ENCODE measurements at places on chromosomes 12 and 14.

DNA sequence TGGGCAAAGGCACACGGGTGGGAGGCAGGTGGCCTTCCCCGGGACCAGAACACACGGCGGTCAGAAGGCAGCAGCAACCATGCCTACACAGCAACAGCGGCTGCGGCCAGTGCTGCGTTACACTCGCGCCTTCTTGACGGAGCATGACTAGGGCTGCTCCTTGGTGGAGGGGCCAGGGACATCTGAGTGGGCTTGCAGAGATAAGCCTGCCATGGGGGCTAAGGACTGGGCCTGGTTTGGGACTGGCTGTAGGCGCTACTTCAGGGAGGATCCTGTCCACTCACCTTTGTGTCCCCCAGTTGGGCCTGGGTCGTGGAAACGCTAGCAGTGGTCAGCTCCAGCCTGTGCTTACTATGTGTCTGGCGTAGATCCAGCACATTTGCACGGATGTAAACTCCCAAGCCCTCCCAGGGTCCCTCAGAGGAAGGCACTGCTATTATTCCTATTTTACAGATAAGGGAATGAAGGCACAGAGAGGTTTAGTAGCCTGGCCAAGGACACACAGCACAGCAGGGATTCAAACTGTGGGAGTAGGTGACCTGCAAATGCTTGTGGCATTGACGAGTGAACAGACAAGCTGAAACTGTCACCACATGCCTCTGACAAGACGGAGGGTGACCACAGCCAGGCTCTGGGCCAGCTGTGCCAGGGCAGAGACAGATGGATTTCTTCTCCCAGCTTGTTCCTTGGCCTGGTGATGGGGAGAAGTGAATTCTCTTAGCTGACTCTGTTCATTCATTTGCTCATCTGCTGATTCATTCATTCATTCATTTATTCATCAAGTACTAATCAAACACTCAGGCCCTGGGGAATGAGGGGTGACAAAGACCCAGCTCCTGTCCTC, 31.9 kb upstream of the DLK1 start:
- no peak for DNase-seq

DNA sequence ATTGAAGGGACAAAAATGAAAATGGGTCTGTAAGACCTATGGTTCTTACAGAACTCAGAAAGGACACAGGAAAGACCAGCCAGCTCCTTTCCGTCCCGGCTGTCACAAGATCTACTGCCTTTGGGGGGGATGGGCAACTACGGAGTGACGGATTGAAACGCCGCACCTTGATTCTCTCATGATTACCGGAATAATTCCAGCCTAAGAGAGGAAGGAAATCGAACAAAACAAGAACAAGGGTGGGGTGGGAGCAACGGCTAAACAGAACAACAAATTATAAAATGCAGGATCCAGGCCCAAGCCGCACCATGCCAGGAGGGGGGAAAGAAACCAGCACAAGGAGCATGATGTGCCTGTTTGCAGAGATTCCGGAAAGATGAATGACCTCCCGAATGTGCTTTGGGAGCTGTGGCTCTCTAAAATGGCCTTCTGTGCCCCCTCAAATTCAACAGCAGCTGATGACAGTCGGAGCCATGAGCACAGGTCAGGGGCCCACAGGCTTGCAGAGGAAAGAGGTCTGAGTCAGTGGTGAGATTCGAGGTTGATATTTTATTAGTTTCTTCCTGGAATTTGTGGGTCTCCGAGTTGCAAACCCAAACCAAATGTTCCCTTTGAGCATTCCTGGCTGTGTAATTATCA, 72.1 kb downstream of the SPRING1 start:
- DNase-seq = no peak

- no peak for DNase-seq
These were observed 89.3 kb upstream of the FGD4 start for GRCh38 chr12:32309811-32310736.

- DNase-seq = no peak
These were observed 166.1 kb downstream of the PAWR start for GRCh38 chr12:79524507-79525148.

DNA sequence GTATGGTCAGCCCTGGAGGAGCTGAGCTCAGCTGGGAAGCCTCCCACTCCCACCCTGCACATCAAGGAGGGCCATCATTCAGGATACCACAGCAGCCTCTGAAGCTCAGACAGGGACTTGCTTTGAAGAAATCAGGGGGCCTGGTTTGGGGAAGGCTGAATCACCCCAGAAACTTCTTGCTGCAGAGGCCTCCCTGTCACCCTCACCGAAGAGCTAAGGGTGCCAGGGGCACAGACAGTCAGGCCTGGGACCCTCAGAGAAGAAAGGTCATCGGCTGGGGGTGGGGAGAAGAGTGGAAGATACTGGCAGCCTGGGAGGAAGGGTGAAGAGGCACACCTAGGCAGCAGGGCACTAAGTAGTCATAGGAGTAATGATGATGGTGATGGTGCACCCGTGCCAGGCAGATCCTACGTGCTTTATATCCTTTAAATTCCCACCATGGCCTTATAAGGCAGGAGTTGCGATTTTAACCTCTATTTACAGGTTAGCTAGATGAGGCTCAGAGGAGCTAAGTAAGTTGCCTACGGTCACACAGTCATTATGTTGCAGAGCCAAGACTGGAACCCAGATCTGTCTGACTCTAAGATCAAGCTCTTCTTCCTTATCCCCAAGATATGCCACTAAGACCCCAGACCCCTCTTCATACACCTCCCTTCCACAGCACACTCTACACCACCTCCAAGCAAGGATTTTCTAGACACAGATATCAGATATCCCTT, 28.5 kb upstream of the PNMA1 start:
- DNase-seq = no peak

- DNase-seq = no peak
These were observed 94.7 kb downstream of the ANO6 start for GRCh38 chr12:45310627-45310968.

DNA sequence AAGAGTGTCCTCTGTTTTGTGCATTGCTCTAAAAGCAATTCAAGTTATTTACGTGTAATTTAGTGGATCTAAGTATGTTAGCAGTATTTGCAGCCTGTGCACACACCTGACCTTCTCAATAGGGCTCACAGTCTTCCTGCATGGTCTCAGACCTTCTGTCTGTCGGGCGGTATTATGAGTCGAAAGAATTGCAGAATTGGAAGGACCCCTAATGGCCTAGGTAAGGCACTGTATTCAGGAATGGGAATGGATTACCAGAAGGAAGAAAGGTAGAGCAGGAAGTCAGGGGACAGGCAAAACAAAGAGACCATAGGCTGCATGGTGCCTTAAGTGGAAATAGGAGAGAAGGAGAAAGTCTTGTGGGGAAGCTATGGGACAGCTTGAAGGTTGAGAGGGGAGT, 341.6 kb downstream of the VRK1 start:
- DNase-seq = no peak

GRCh38 chr12:3142386-3142785, 65.2 kb downstream of the TSPAN9 start:
- no peak for DNase-seq

- no peak for DNase-seq
These were observed 41.2 kb downstream of the NKX2-1 start for GRCh38 chr14:36478782-36479181.

DNA sequence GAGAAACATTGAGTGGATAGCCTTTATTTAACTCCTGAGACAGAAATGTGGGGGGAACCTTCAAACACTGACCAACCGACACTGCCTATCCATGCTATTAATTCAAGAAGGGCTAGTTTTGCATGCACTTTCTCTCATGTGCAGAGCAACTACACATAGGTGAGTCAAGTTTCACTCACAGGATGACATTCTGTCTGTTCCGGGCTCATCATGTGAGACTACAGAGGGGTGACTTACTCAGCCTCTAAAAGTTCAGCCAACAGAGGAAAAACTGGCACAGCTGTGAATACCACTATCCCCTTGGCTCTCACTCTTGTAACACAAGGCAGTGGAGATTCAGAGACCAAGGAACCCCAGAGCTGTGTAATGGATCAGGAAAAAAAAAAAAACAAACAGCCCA, 13.3 kb downstream of the BEST3 start:
- DNase-seq = no peak

- no peak for DNase-seq
These were observed 131.2 kb downstream of the PAWR start for GRCh38 chr12:79559591-79559990.

GRCh38 chr14:90693413-90693812, 122.8 kb downstream of the TTC7B start:
- no peak for DNase-seq

DNA sequence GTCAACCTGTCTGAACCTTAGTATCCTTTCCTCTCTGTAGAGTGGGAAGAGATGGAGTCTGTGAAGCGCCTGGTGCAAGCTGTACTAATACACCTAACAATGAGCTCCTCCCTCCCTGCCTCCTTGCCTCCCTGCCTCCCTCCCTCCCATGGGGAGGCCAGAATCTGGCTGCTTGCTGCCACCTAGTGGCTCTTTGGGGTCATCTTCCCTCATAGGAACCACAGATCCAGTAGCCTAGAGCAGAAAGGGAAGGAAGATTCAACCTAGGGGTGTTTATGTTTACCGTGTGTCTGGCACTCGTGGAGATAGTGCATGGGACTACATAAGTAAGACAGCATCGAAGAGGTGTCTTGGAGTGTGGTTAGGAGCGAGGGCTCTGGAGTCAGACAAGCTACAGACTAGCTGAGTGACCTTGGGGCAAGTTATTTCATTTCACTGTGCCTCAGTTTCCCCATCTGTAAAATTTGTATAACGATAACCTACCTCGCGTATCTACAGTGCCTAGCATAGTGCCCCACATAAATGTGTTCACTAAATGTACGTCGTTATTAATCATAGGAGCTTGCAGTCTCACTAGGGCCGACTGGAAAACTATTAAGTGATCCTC, 35.5 kb upstream of the TSPAN9 start:
- DNase-seq = peak; percentile 21

- no peak for DNase-seq
These were observed 31.8 kb upstream of the ULK1 start for GRCh38 chr12:131862600-131862993.

DNA sequence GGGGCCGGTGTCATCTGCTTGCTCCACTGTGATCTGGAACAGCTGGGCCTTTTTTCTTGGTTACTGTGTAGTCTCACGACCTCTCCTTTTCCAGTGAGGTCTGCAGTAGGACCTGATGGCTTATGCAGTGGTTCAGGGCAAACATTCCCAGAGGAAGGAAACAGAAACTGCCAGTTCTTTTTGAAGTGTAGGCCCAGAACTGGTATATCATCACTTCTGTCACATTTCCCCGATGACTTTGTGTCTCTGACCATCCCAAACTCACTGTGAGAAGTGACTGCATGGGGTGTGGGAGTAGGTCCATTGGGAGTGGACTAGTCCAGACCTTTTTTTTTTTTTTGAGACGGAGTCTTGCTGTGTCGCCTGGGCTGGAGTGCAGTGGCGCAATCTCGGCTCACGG, 38.4 kb downstream of the RCOR1 start:
- no peak for DNase-seq

DNA sequence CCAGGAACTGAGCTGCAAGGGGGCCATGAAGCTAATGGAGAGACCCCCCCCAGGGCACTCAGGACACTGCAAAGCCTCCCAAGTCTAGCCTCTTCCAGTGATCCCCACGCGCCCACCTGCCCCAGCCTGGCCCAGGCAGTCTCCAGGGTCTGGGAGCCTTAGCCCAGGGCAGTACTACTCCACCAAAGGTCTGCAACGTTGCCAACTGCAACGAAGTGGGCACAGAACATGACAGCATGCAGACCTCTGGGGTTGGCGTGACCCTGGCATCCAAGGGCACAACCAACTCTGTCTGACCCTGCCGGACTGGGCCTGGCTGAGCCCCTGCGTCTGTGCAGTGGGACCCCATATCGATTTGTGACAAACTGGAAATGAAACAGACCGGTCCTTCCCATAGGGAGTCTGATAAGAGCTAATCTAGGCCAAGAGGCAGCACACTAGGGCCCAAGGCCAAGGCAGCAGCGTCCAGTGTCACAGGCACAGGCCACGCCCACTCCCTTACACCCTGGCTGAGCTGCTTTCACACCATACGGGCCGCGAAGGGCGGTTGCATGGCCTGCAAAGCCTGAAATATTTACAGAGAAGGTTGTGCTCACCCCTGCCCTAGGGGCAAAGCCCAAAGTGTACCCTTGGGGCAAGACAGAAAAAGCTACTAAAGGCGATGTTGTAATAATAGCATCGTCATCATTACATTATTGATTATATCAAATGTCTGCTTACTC, 76.7 kb downstream of the NCOR2 start:
- no peak for DNase-seq

- no peak for DNase-seq
These were observed 8.2 kb upstream of the DHRS2 start for GRCh38 chr14:23627961-23628360.

DNA sequence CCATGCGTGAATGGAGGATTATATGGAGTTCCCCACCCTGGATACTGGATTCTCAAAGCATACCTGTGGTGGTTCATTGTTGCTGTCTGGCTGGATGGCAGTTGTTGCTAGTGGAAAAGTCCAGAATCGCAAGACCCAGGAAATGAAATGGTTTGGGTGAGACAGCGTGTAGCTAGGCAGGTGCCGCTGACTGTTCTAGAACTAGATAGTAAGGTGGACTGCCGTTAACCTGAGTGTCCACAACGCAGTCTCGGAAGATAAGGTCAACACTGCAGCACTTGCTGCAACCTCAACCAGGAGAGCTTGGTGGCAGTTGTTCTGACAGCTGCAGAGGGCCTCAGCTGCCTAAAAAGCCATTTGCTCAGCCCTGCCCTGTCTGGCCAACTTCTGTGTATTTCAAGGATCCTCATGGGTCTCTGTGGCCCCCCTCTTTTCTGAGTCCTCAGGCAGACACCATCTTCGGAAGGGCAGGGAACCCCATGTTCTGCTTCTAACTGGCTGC, 15.5 kb upstream of the IRF2BPL start:
- DNase-seq = no peak

DNA sequence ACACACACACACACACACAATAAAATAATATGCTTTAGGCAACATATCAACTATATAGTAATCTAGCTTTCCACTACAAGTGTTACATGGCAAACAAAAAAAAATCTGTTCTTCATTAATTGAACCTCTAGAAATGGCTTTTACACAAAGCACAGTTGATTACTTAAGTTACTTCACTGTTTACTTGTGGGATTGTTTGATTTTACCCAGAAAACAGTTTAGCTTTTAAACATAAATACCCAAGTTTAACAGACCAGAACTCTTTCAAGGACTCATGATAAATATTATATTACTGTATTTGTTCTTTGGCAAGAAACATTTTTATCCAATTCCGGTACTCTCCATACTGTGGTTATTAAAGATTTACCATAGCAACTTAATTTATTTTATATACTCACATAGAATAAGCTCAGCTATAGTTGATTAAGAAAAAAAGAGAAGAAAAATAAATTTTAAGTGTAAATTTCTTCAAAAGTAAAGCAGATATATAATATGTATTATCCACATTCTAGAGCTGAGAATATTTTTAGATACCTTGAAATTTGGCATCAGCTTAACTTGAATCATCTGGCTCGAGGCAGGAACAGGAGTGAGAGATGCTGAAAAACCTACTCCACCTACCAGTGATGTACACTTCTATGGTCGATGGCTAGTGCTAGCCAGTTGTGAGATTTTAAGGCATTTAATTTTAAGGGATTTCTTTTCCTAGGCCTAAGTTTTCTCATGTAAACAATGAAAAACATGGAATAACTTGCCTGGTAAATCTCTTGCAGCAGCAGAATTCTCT, 126.0 kb downstream of the BTG1 start:
- no peak for DNase-seq

- no peak for DNase-seq
These were observed 258.9 kb upstream of the LRIG3 start for GRCh38 chr12:59179231-59179630.

- no peak for DNase-seq
These were observed 20.6 kb downstream of the SLC35F4 start for GRCh38 chr14:57845316-57845715.

- no peak for DNase-seq
These were observed 253.7 kb downstream of the SNAPC1 start for GRCh38 chr14:62015945-62016344.

GRCh38 chr14:22478670-22479069, 110.4 kb downstream of the DAD1 start:
- no peak for DNase-seq

All from stimulated activated CD4-positive, alpha-beta T cell treated with anti-CD3 and anti-CD28 coated beads, TNF-alpha, amount 100 ng/mL, for 1 hour (primary cell).